ENCODE measurements at places on chromosomes 3 and 15. TPM values are rescaled to one million over a fixed set of nuclear protein-coding genes. Genes with fewer than 3 reads are reported as not detected.

DNA sequence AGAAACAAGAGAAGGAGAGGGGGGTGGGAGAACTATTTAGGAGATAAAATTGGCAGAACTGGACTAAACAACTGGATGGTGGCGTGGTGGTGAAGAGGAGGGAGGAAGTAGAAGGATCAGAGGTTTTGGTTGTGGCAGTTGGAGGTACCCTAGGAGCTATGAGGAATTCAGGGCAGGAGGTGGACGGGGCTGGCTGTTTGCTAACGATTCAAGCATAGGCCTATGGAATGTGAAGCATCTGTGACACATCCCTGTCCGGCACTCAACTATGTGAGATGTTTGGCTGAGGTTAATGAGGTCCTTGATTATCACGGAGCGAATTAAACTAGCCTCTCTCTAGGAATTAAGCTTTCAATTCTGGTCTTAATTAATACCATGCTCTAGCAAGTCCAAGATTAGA lies 13.5 kb downstream of the TARS3 start:
- peaks cover 8% of the 10 kb centered on the region for H3K4me1 ChIP-seq
- peak overlapping the region; percentile 63 for H3K27ac ChIP-seq
- peaks cover 42% of the 10 kb centered on the region for H3K36me3 ChIP-seq

The SERINC4 gene
- total RNA-seq, result not detected

DNA sequence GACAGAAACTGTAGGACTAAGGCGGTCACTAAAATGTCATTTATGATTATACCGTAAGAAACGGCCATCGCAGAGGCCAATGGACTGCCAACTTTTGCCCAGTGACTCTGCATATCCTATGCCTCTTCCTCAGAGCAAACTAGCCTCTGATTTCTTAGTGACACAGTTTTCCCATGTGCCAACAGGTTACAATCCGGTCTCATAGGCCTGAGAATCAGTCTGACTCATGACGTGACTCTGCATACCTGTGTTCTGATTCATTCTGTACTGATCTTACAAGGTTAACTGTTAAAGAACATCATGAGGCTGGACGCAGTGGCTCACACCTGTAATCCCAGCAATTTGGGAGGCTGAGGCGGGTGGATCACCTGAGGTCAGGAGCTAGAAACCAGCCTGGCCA lies 17.8 kb downstream of the RUBCN start:
- 0 out of 2 replicates have a peak, but pooled peaks cover 1% of the 10 kb centered on the region for H3K36me3 ChIP-seq
- DNase-seq, result peak; percentile 96
- H3K4me3 ChIP-seq, result no peak overlapping the region
- H3K4me1 ChIP-seq, result no peaks in the 10 kb centered on the region

- peak overlapping the region; percentile 79 for H3K4me3 ChIP-seq
- H3K27me3 ChIP-seq, result no peaks in the 10 kb centered on the region
- no peaks in the 10 kb centered on the region for H3K36me3 ChIP-seq
- H3K27ac ChIP-seq, result peak overlapping the region; percentile 91
- H3K4me1 ChIP-seq, result peaks cover 5% of the 10 kb centered on the region
These were observed 640 bp downstream of the MB21D2 start for GRCh38 chr3:192917028-192917403.

GRCh38 chr15:30001602-30002001 lies 81.2 kb upstream of the GOLGA8J start:
- no peak for DNase-seq
- H3K4me1 ChIP-seq, result no peaks in the 10 kb centered on the region
- H3K27me3 ChIP-seq, result peaks cover 6% of the 10 kb centered on the region
- no peaks in the 10 kb centered on the region for H3K36me3 ChIP-seq
- no peak overlapping the region for H3K27ac ChIP-seq

The WDR73 gene
- 25.5 TPM for total RNA-seq

DNA sequence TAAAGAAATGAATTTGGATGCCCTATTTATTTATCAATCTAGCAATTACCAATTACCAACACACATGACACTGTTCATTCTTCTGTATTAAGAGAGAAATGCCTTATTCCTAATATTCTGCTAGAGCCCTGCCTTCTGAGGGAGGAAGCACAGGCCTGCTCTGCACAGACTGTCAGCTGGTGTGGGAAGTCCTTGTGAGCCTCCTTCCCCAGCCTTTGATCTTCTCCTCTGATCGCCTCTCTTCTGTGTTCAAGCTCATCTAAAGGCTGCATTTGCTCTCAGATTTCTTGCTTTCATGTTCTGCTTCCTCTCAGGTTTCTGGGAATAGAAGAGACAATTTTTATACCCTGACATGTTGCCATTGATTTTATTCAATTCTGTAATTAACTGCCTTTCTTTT lies 290.6 kb upstream of the UMPS start:
- H3K27ac ChIP-seq, result no peak overlapping the region
- peaks cover 5% of the 10 kb centered on the region for H3K36me3 ChIP-seq
- no peak for DNase-seq

- no peak for DNase-seq
- H3K36me3 ChIP-seq, result no peaks in the 10 kb centered on the region
- H3K4me1 ChIP-seq, result peaks cover 2% of the 10 kb centered on the region
- no peak overlapping the region for H3K27ac ChIP-seq
These were observed 60.8 kb upstream of the HES1 start for GRCh38 chr3:194075088-194075615.

The MKRN2OS gene
- not detected for total RNA-seq

The TEX55 gene
- not detected for total RNA-seq

The UBAP1L gene
- 0.28 TPM for total RNA-seq

- H3K36me3 ChIP-seq, result no peaks in the 10 kb centered on the region
- no peaks in the 10 kb centered on the region for H3K27me3 ChIP-seq
- H3K4me1 ChIP-seq, result no peaks in the 10 kb centered on the region
- peak; percentile 51 for DNase-seq
- no peak overlapping the region for H3K4me3 ChIP-seq
These were observed 411.0 kb upstream of the NR2F2 start for GRCh38 chr15:95919460-95919859.

The UBP1 gene
- 56.3 TPM for total RNA-seq

GRCh38 chr15:101446518-101447167 lies 42.9 kb downstream of the PCSK6 start:
- no peak overlapping the region for H3K4me3 ChIP-seq
- DNase-seq, result no peak
- H3K27ac ChIP-seq, result no peak overlapping the region
- no peaks in the 10 kb centered on the region for H3K4me1 ChIP-seq
- peaks cover 15% of the 10 kb centered on the region for H3K27me3 ChIP-seq
- H3K36me3 ChIP-seq, result no peaks in the 10 kb centered on the region

DNA sequence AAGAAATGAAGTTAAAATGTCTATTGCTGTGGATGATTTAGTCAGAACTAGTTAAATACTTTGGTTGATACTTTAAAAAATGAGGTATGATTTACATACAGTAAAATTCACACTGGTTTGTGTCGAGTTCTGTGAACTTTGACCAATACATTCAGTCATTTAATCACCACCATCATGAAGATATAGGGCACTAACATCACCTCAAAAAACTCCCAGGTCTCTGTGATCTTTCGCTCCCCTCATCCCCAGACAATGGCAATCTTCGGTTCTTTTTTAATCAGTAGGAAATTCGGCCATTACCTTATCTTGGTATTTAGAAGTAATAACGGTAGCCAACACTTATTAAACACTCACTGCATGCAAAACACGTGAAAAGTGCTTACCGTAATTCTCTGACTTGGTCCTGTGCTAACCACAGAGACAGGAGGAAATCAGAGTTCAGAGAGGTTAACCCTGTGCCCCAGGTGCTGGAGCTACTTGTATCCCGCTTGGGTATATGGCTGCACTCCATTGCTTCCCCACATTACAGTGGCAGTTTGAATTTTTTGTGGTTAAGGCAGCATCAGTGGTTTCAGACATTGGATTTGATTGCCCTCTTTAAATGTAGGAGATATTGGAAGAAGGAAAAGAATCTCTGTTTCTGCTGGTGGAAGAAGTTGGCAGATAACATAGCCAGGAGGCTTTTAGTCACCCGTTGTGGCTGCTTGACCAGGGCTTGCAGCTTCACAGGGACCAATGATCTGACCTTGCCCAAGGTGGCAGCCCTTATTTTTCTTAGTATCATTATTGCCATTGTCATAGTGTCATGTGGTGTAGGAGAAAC lies 4.2 kb downstream of the PLCL2 start:
- H3K36me3 ChIP-seq, result no peaks in the 10 kb centered on the region
- H3K4me3 ChIP-seq, result no peak overlapping the region
- H3K27ac ChIP-seq, result no peak overlapping the region
- no peak for DNase-seq

- no peak overlapping the region for H3K27ac ChIP-seq
- no peak overlapping the region for H3K4me3 ChIP-seq
- no peaks in the 10 kb centered on the region for H3K36me3 ChIP-seq
- no peaks in the 10 kb centered on the region for H3K27me3 ChIP-seq
- no peak for DNase-seq
- peaks cover 4% of the 10 kb centered on the region for H3K4me1 ChIP-seq
These were observed 60.3 kb downstream of the DIPK2A start for GRCh38 chr3:144031938-144032337.

The MUC20 gene
- not detected for total RNA-seq

GRCh38 chr15:101501703-101502373 lies 12.3 kb upstream of the PCSK6 start:
- H3K36me3 ChIP-seq, result no peaks in the 10 kb centered on the region
- H3K27me3 ChIP-seq, result peaks cover 45% of the 10 kb centered on the region
- no peak overlapping the region for H3K27ac ChIP-seq
- H3K4me1 ChIP-seq, result peaks cover 2% of the 10 kb centered on the region

The ZNF385D gene
- total RNA-seq, result 0.28 TPM

DNA sequence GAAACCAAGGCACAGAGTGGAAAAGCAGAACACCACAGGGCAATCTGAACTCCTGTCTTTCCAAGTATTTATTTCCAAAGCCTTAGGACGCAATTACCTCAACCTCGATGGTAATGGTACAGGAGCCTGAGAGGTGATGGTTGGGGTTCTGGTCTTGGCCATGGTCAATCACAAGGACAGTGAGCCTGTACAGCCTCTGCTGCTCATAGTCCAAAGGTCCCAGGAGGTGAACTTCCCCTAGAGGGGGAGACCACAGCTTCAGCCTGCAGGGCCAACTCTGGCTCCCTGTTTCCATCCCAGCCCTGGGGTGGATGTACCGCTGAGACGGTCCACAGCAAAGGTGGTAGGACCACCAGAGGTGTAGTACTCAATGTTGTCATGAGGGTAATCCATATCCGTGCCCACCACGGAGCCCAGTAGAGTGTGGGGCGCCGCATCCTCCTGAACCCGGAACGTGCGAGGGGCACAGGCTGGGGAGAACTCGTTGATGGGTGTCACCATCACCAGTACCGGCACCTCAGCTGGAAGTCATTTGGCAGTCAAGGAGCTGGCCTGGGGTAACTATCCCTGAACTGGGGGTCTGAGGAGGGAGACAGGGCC lies 6.1 kb downstream of the CDHR4 start:
- peaks cover 10% of the 10 kb centered on the region for H3K27me3 ChIP-seq
- DNase-seq, result no peak
- H3K4me3 ChIP-seq, result no peak overlapping the region
- no peaks in the 10 kb centered on the region for H3K36me3 ChIP-seq
